HFFc6 (cell line): ENCODE measurements at places on chromosomes 7 and 10.
A peak's percentile ranks its signal among the peaks of the same experiment; 100 is the strongest.

GRCh38 chr10:101301111-101301731, 52.7 kb upstream of the BTRC start:
- H3K4me1 ChIP-seq, result peaks cover 6% of the 10 kb centered on the region; the same call in 1 of the 2 replicates
- H3K36me3 ChIP-seq, result no peaks in the 10 kb centered on the region
- peaks cover 46% of the 10 kb centered on the region for H3K27me3 ChIP-seq
- peak; percentile 48 for DNase-seq
- H3K27ac ChIP-seq, result no peak overlapping the region

GRCh38 chr10:69239136-69239535, 19.0 kb downstream of the HKDC1 start:
- H3K36me3 ChIP-seq, result no peaks in the 10 kb centered on the region
- H3K27ac ChIP-seq, result no peak overlapping the region; the same call in 1 of the 2 replicates
- H3K27me3 ChIP-seq, result peaks cover 1% of the 10 kb centered on the region
- H3K4me1 ChIP-seq, result peaks cover 38% of the 10 kb centered on the region
- no peak overlapping the region for H3K4me3 ChIP-seq

- H3K36me3 ChIP-seq, result peaks cover 10% of the 10 kb centered on the region; the same call in 1 of the 2 replicates
- H3K27ac ChIP-seq, result no peak overlapping the region
- H3K4me3 ChIP-seq, result no peak overlapping the region
These were observed 926.7 kb upstream of the ZNF722 start for GRCh38 chr7:63071920-63072319.

GRCh38 chr7:117015258-117016184, 62.2 kb downstream of the ST7 start:
- peaks cover 6% of the 10 kb centered on the region for H3K4me1 ChIP-seq
- no peaks in the 10 kb centered on the region for H3K36me3 ChIP-seq
- H3K4me3 ChIP-seq, result no peak overlapping the region
- DNase-seq, result no peak
- no peaks in the 10 kb centered on the region for H3K27me3 ChIP-seq
- no peak overlapping the region for H3K27ac ChIP-seq
